ENCODE measurements at places on chromosomes 5 and 9.

- no peak for DNase-seq
Observed at GRCh38 chr5:3694819-3695218, 99.2 kb downstream of the IRX1 start.

GRCh38 chr9:79129865-79130480, 441.8 kb upstream of the TLE4 start:
- DNase-seq, result no peak

- DNase-seq, result no peak
Observed at GRCh38 chr9:119722384-119722783, 353.1 kb upstream of the BRINP1 start.

GRCh38 chr9:19416143-19416542, 7.3 kb downstream of the ACER2 start:
- no peak for DNase-seq

- no peak for DNase-seq
Observed at GRCh38 chr9:90485028-90485427, 157.6 kb downstream of the DIRAS2 start.

DNA sequence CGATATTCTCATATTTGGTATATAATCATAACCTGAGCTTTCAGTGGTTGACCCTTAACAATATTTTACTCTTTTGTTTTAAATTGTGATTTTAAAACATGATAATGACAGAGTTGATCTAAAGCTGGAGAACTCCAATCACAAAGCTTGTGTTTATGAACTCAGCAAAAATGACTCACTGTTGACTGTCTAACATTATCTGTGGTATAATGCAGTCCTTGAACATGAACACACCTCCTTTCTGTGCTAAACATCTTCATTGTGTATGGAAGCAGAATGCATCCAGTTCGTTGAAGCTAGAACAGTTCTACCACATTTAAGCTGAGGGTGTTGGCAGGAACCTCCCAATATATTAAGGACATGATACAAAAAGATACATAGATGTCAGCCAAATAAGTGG, 1030.2 kb upstream of the SEMA6A start:
- DNase-seq, result no peak

- DNase-seq, result no peak
Observed at GRCh38 chr9:38697776-38698300, 22.1 kb downstream of the FAM240B start.

DNA sequence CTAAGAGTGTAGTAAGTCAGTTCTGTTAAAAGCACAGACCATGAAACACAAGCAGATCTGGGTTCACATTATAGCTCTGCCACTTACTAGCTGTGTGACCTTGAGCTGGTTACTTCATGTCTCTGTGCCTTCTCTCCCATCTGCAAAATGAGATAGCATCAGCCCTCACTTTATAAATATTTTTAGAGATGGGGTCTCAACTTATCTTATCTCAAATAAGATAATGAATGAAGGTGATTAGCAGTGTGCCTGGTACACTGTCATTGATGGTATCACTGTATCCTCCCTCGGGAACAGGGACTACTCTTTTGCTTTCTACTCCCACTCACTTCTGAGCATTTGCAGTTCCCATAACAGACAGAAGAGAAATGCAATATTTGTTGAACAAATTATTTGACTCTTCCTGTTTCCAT, 52.4 kb downstream of the GALNT10 start:
- DNase-seq, result no peak

DNA sequence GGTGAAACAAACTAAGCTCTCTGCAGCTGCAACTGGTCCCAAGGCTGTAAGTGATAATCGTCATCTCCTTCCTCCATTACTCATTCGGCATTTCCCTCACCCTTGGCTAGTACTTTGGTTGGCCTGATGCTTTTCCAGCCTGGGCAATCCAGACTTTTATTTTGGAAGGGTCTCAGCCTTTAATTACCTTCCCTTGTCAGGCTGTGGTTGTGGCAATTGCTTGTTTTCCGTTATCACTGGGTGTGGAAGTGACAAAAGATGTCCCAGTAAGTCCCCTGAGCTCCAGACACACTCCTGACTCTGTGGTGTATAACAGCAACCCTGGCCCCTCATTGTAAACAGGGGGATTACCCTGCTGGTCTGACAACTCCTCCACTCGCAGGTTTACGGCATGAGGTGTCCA, 6.3 kb upstream of the FAF2 start:
- no peak for DNase-seq

- DNase-seq, result no peak
Observed at GRCh38 chr5:156094001-156094400, 233.0 kb upstream of the SGCD start.

- no peak for DNase-seq
Observed at GRCh38 chr9:136347472-136348256, 15.9 kb downstream of the DNLZ start.

GRCh38 chr9:91546574-91546973, 122.9 kb upstream of the NFIL3 start:
- DNase-seq, result no peak

- no peak for DNase-seq
Observed at GRCh38 chr9:126392662-126393371, 66.2 kb downstream of the MVB12B start.

DNA sequence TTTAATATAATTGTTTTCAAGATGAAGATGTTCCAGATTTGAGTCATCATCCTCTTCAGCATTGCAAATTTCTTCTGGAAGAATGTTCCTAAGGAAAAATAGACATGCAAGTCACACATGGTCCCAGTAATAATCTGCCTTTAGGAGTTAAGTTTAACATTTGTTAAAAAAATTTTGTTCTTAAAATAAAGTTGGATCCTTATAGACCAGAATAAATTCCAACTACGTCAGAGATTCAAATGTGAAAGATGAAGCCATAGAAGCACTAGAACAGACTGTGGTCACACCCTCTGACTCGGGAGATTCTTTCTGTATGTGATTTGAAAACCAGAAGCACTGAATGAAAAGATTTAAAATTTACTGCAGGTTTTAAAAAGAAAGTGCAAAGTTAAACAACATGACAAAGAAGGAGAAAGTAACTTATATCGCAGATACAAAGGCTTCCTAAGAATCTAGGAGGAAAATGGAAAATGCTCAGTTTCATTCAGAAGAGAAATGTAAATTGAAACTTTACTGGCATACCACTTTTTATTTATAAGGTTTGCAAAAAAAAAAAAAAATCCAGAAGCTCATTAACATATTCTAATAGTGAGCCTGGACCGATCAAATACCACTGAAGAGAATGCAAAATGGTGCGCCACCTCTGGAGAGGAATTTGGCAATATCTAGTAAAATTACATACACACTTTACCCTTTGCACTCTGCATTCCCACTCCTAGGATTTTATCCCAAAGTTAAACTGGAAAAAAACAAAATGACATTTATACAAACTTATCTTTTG, 14.3 kb upstream of the ASPN start:
- DNase-seq, result no peak

GRCh38 chr5:173963867-173964441, 25.0 kb upstream of the C5orf47 start:
- no peak for DNase-seq

- DNase-seq, result no peak
Observed at GRCh38 chr5:75021800-75022199, 30.6 kb downstream of the GCNT4 start.

GRCh38 chr9:117224695-117225094, 190.2 kb downstream of the ASTN2 start:
- no peak for DNase-seq

Measured in T-helper 2 cell treated with Interferon-gamma antibody and Interleukin-4, amounts not matched to agents 5 μg/mL and 100 μg/mL, for 36 hours (primary cell).